ENCODE measurements at places on chromosomes 4 and X.
A peak's percentile ranks its signal among the peaks of the same experiment; 100 is the strongest.

- DNase-seq: no peak
Observed at GRCh38 chrX:2965965-2966364, 36.8 kb upstream of the ARSD start.

DNA sequence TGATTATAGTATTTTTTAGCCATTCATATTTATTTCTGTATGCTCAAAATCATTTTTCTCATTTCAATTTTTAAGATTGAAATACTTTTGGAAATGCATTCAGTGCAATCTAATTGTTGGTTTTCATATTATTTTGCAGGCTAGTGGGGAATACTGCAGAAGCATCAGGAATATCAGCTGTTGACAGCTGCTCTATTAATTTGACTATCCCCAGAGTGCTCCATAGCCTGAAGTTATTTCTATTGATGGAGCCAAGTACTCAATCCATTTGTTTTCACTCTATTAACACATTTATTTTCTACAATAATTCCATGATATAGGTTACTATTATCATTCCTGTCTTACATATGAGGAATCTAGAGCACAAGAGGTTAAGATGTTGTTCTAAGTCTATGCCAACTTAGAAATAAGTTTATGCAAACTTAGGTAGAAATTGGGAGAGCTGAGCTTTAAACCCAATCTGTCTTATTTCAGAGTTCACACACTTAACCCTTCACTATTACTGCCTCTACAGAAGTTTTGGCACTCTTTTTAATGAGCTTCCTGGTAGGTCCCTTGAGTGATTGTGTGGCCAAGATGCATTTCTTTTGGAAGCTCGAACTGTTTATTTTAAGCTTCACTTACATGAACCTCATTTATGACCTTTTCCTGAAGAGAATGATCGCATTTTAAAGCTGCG lies 65.6 kb upstream of the PCDH18 start:
- no peak for DNase-seq

GRCh38 chr4:14888790-14889572 lies 113.3 kb upstream of the CPEB2 start:
- DNase-seq: no peak

DNA sequence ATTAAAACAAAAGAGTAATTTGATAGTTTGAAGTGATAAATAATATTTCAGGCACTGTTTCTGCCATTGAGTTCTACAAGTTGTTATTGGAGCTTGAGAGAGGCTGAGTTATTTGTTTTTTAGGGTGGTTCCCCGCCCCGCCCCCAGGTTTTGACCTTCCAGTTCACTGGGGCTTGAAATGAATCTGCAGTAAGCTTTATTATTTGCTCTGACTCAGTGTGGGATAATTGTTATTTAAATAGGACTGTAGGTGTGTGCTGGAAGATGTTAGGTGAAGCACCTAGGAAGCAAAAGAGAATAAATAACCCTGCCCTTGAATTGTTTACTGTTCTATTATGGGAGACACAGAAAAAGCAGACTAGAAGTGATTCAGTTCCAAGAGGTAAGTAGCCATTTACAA lies 81.2 kb upstream of the KCNIP4 start:
- no peak for DNase-seq

GRCh38 chrX:41198410-41198809 lies 113.2 kb downstream of the USP9X start:
- DNase-seq: no peak

DNA sequence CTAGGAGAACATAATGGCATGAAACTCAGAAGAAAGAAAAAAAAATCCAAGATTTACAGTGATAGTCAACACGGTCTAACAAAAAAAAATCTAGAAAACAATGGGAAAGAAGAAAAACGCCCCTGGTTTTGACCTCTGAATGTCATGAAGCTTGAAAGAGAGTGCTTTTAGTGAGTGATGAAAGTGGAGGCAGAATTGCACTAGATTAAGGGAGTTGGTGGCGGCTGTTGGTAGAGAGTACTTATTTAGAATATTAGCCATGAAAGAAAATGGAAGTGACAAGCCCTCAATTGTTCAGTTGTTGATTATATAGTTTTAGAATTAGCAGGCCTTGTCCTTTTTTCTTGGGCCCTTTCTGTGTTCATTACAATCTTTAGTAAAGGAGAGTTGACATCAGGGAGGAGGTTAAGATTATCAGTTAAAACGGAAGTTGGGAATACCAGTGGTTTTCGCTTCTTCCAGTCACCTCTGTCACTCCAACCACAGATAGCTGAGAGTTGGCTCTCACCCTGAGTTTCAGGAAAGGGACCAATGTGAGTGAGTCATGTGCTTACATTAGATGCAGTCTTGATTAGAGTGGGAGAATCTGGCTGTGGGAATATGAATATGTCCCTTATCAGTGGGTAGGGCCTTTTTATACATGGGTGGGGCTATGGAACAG lies 29.7 kb downstream of the EREG start:
- no peak for DNase-seq

DNA sequence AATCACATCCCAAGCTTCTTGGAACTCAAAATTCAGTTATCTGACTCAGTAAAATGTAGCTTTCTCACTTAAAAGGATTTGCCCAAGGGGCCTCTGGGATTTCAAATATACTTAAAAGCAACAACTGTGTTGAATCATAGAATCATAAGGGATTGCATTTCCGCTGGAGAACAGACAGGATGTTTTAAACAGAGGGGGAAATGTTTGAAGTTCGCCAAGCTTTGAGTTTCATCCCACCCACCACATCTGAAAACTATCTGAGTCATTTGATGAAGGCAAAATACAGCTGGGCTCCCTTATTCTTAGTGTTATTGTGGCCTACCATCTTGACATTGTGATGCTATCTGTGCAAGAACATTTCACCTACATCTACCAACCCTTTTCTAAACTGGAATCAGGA lies 73.5 kb downstream of the PPP1R2C start:
- peak; percentile 13 for DNase-seq

DNA sequence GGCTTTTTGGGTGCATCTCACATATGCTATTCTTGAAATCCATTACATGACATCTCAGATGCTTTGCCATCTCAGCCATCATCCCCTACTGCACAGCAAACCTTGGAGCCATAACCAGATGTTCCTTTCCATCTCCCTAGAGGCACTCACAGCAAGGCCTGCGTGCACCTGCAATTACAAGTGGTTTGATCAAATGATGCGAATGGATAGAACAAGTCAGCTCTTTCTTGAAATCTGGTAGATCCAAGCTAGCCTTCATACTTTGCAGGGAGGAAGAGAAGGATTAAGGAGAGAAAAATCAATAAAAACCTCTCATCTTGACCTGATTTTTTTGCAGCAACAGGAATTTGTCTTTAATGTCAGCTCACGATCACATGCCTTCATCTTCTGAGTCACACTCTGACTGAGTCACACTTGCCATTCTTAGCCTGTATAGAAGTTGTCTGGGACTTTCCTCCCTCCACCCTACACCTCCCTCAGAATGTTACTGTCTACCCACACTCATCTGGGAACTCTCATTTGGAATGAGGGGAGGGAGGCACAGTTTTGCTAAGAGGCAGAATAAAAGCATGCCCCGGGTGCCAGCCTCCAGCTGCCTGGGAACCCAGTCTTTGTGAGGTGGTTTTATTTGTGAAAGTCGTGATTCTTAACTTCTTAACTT lies 11.9 kb upstream of the TRIML1 start:
- DNase-seq: peak; percentile 62

DNA sequence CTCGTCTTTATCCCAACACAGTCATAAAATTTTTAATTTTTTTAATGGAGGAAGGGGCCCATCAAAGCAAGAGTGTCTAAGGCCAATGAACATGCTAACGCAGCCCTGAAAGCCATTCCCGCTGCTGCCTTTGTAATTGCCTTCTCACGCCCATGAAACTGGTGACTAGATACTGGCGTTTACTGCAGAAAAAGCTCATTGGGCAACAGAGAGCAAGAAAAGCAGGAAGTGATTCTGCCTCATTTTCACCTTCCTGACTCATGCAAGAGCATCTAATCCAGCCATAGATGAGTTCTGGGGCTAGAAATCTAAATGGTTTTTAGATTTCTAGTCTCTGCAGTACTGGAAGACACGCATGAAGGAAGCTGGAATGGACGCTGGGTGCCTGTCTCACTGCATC lies 72.5 kb downstream of the ANXA3 start:
- no peak for DNase-seq

DNA sequence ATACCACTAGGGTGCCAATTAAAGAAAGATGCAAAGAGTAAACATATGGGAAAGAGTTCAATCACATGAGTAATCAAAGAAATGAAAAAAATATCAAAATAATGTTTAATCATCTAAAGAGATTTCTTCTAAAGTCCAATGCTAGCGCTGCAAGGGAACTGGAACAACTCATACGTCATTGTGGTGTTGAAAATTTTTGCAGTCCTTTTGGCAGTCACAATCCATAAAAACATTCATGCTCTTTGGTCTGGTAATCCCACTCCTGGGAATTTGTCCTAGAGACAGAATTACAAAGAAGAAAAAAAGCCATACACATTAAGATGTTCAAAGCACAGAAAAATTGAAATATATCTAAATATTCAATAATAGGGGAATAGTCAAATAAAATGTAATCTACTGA lies 4.6 kb downstream of the P2RY4 start:
- DNase-seq: no peak

DNA sequence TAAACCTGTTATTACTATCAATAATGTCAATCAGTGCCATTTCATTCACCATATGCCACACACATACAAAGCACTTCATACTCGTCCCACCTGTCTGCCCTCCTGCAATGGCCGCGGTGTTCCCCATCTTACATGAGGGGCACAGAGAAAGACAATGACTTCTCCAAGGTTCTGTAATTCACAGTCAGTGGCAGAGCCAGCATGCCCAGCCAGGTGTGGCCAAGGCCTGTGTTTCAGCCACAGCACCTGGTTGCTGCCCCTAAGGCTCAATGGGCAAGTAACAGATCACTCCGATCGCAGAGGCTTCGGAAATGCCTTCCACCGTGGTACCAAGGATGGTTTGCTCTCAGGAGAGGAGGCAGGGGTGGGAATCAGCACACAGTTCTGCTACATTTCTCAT lies 10.9 kb downstream of the AFAP1 start:
- DNase-seq: no peak

- no peak for DNase-seq
Observed at GRCh38 chrX:110418316-110419235, 59.9 kb downstream of the RTL9 start.

- no peak for DNase-seq
Observed at GRCh38 chr4:1137063-1137776, 23.9 kb upstream of the RNF212 start.

DNA sequence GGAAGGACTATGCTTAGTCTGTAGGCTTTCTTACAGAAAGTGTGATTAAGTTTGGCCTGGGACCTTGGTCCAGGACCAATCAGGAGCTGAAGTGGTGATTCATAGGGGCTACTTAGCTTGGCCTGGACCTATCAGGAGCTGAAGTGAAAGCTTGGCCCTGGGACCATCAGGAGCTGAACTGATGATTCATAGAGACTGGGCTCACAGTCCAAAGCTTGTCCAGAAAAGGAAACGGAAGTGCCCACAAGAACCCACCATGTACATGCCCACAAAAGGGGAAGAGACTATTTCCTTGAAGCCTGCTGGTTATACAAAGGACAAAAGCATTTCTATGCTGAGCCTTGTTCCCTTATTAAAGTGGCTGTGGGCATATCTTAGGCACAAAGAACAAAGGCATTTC lies 12.6 kb downstream of the TENT5D start:
- DNase-seq: no peak

GRCh38 chr4:143626134-143626911 lies 74.2 kb downstream of the FREM3 start:
- peak; percentile 9 for DNase-seq

- DNase-seq: no peak
Observed at GRCh38 chrX:26649534-26649933, 433.6 kb downstream of the MAGEB5 start.

GRCh38 chrX:14032406-14032805 lies 2.7 kb upstream of the GEMIN8 start:
- no peak for DNase-seq

DNA sequence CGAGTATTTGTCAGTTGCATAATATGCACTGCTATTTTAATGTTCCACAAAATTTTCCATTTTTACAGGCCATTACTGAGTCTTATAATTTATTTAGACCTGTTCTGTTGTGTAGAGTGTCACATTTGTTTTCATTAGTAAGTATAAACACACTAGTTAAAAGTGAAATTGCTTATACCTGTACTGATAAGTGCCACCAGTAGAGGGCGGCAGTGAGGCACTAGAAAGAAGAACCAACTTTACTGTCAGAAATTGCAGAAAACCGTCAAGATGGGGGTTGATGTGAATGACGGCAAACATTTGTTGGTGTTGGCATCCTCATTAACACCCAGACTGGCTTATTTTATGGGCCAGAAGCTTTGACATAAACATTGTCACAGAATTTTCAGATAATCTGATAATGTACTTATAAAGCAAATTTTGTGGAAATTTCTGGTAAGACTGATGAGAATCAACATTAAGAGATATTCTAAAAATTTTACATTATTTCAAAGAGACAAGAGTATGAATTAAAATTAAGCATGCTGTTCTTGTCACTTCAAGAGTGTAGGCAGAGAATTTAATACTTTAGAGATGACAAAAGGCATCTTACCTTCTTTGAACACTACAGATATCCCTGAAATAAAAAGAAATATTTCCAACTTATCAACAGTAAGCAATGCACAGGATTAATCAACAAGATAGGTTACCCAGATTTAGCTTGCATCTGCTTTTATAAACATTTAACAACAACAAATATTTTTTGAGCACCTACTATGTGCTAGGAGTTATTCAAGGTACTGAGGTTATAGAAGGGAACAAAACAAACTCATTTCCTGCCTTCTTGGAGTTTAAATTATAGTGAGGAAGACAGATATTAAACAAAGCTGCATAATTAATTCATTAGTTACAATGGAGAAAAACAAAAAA lies 24.9 kb downstream of the ALPK1 start:
- peak; percentile 16 for DNase-seq

DNA sequence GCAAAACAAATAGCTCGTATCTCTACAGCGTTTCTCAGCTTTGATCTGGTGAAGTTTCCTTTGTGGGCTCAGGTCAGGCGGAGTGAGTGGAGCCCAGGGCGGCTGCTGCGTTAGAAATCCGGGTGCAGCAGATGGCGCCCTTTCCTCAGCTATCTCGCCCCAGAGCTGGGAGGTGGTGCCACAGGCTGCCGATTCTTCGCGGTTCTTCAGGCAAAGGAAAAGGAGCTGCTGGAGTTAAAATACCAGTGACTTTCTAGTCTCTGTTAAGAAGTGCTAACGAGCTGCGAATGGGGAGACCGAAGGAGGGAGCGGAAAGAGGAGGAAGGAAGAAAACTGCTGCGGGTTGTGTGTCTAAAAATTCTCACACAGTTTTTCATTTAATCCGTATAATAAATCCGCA lies 114.6 kb downstream of the CPE start:
- DNase-seq: peak; percentile 25

GRCh38 chr4:112327965-112328733 lies 31.0 kb downstream of the ALPK1 start:
- peak; percentile 27 for DNase-seq

GRCh38 chr4:101239665-101240064 lies 107.7 kb downstream of the PPP3CA start:
- DNase-seq: peak; percentile 21

Data from fibroblast of skin of left quadriceps (primary cell).